Stimulated activated CD8-positive, alpha-beta memory T cell treated with anti-CD3 and anti-CD28 coated beads, Interleukin-4, amount 100 ng/mL, for 4 hours (primary cell): ENCODE measurements at places on chromosomes 3 and 15.

DNA sequence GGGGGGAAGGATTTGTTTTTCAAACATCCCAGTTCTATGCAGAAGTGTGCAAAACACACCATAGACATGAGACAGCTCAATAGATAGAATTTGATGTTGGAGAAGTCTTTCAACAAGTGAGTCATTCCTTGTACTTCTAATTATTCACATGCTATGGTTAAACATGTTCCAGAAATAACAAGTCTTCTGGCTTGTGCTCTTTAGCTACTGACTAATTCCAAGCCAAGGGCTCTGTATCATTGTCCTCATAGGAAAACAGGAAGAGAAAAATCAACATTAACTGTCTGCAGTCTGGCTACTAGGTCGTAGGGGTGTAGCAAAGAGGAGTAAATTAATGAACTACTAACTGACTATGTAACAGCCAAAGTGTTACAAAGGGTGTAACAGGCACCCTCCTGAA is 25.8 kb downstream of the LDHAL6B start:
- DNase-seq: no peak

DNA sequence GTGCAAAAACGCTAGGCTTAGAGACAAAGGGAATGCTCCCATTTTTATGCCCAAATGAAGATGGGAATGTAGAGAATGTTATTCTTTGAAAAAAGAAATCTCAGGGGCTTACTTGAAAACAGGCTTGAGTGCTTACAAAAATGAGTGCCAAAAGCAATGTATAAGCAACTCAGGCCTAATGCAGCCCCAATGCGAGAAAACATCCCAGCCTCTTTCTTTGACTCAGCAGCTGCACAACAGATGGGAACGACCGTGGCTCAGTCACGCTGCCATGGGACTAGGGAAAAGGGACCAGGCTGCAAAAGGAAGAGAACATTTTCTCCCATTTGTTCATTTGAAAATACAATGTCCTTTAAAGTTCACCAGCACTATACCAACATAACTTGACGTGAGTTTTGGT is 246.4 kb upstream of the LRIG1 start:
- no peak for DNase-seq

DNA sequence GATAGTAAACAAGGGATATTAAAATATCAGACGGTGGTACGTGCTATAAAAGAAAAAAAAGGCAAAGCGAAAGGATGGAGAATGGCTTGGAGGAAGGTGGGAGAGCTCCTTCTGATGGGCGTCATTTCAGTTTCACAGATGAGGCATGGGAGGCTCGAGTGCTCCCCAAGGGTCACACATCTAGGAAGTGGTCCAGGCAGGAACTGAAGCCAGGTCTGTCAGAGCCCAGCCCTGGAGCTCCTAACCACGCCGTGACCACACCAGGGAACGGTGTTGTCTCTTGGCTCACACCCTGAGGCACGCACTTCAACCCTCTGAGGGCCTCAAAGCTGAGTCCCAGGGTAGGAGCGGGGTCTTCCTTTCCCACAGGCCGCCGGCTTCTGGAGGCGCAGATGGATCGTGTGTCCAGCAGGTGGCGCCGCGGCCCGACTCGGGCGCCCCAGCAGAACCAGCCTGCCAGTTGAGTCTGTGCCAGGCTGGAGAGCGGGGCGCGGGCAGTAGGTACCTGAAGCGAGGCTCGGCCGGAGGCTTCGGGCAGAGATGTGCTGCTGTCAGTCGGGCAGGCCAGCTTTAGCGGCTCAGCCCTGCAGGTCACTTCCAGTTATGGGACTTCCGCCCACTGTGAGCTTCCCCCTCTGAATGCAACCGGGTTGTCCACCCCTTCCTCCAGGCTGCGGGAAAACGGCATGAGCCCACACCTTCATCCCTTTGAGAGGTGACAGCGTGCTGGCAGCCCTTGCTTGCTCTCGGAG is 68.1 kb downstream of the SLC6A1 start:
- DNase-seq: no peak

- no peak for DNase-seq
Observed at GRCh38 chr3:81913886-81914663, 152.6 kb upstream of the GBE1 start.

DNA sequence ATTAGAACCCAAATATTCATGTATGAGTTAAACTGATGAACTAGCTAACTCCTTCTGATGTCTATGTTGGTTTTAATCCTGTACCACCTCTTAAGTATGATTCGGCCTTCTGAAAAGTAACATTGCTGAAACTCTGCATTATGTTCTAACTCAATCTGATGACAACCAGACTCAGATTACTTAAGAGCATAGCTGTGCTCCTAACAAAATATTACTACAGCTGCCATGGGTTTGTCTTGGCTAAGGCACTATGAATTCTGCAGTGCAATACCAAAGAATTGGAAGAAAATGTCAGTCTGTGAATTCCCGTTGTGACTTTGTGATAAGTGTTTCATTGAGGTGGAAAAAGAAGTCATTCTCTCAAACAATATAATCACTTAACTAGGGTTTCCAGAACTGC is 224.4 kb downstream of the ZMAT3 start:
- DNase-seq: no peak

GRCh38 chr3:83453056-83453455 is 1505.7 kb upstream of the CADM2 start:
- no peak for DNase-seq

DNA sequence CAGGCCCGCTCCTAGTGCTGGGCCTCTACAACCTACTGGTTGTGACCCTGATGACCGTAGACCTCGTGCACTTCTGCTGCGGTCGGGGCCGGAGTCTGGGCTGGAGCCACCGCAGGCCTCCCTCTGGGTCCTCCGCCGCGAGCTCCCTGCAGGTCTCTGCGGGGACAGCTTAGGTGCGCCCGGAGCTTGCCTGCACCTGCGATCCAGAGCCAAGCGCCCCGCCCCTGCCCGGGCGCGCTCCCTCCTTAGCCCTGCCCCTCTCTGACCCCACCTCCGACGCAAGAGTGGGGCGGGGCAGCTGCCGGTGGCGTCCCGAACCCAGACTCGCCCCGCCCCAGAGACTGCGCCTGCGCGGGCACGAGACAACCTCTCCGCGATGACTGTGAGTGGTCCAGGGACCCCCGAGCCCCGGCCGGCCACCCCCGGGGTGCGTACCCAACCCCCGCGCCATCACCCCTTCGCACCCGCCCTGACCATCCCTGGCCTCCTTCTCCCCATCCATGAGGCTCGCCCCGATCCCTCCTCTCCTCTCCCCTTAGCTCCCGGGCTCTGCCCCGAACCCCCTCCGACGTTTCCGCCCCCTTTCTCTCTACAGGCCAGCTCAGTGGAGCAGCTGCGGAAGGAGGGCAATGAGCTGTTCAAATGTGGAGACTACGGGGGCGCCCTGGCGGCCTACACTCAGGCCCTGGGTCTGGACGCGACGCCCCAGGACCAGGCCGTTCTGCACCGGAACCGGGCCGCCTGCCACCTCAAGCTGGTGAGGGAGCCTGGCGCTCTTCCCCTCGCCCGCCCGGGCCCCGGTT is at the start of gene UNC45A:
TSS of gene UNC45A (plus strand) at position 337 of the 803 bp plus-strand sequence. CDS start at position 377, 40 bp downstream.
- DNase-seq: peak; percentile 89

GRCh38 chr3:168493412-168494205 is 397.9 kb upstream of the GOLIM4 start:
- DNase-seq: no peak

GRCh38 chr3:158337110-158337509 is 227.2 kb downstream of the RSRC1 start:
- DNase-seq: no peak

GRCh38 chr3:64748244-64748904 is 60.6 kb upstream of the ADAMTS9 start:
- DNase-seq: no peak

GRCh38 chr3:13135811-13136321 is 62.6 kb upstream of the IQSEC1 start:
- no peak for DNase-seq

DNA sequence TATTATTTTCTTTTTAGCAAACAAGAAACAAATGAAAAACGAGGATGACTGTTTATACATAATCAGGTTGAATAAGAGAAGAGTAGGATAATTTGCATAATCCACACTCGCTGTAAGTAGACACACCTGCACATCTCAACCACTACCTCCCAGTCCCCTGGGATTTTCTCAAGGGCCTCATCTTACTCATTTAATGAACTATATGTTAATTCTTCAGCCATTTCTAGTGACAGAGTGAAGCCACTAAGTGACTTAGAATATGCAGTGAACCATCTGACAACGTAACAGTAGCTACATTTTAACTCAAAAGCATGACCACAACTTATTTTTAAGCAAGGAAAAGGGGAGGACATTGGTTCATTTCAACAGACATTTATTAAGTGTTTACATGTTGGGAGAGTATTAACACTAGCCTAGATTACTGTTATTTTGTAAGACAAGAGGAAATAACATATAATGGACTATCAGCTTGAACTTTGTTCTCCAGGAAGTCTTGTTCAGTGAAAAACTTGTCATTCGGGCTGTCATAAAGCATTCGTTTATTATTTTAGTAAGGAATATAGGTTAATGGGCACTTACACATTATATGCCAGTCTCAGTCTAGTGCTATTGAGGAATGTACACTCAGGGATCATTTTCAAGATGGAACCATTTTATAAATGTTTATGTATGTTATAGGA is 173.0 kb upstream of the ROBO2 start:
- no peak for DNase-seq

- DNase-seq: no peak
Observed at GRCh38 chr15:39542385-39543065, 38.4 kb upstream of the THBS1 start.
